ENCODE measurements at places on chromosomes 7 and 10.

DNA sequence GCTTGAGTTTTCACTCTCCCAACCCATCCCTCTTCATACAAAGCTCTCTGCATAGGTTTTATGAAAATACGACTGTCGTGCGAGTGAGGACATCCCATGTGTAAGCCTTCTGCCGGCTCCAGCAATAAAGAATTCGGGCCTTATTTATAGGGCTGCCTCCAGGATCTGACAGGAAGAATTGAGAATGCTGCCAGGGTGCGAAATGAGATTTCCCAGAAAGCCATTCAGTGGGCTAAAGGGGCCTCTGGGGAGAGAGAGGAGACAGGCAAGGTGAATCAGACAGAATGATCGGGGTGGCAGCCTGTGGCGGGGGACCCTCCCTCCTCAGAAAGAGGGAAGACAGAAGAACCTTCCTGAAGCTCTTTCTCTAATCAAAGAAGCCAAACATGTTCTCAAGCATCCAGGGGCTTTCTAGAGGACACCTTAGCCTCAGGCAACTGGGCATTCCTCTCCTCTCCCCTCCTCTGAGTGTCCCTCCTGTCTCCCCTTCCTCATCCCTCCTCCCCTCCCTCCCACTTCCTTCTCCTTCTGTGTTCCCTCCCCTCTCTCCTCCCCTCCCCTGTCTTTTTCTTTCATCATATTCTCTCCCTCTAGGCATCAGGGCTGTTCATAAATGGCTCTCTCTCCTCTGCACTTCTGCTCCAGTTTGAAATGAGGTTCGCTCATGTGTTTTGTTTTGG lies 410.9 kb downstream of the TYW1 start:
- DNase-seq, result no peak

GRCh38 chr10:25451401-25451800 lies 276.6 kb downstream of the GPR158 start:
- no peak for DNase-seq

DNA sequence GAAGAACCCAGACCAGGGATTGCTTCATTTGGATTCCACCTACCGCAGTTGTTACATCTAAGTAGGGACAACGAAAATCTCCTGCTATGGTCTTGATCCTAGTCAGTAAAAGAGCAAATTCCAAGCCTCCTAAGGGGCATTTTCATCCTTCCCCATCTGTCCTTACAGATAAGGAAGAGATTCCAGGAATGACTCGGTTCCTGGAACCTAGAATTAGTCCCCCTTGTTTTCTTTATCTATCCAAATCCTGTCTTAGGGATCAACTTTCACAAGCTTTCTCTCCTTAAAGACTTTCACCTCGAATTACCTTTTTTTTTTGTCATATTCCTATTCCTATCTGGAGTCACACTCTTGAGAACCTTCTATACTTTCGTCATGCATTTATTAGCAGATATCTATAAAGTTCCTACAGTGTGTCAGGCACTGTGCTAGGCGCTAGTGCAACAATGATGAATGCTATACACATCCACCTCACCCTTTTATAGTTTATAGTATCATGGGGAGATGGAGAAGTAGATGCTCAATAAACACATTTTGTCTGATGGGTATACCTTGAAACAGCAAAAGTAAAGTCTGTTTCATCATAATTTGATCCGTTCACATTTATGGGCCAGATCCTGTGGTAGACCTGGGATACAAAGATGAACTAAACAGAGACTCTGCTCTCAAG lies 39.2 kb downstream of the LAMB4 start:
- no peak for DNase-seq

DNA sequence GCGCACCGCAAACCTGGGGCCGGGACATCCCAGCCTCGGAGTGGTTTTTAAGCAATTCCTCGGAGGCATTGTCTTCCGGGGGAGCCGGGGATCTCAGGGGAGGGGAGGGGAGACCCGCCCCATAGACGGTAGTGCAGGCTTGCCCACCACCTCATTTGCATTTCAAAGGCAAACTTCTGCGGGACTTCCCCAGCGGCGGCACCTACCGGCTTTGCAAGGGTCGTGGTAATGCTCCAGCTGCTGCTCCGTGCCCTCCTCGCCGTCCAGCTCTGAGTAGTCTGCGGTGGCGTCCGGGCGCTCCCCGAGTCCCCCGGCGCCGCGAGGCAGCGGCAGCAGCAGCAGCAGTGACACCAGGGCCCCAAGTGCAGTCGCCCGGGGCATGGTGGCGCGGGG lies 425 bp downstream of the TLL2 start:
- DNase-seq, result peak; percentile 30

- DNase-seq, result no peak
Measured at GRCh38 chr7:105849122-105849855, 27.1 kb downstream of the ATXN7L1 start.

DNA sequence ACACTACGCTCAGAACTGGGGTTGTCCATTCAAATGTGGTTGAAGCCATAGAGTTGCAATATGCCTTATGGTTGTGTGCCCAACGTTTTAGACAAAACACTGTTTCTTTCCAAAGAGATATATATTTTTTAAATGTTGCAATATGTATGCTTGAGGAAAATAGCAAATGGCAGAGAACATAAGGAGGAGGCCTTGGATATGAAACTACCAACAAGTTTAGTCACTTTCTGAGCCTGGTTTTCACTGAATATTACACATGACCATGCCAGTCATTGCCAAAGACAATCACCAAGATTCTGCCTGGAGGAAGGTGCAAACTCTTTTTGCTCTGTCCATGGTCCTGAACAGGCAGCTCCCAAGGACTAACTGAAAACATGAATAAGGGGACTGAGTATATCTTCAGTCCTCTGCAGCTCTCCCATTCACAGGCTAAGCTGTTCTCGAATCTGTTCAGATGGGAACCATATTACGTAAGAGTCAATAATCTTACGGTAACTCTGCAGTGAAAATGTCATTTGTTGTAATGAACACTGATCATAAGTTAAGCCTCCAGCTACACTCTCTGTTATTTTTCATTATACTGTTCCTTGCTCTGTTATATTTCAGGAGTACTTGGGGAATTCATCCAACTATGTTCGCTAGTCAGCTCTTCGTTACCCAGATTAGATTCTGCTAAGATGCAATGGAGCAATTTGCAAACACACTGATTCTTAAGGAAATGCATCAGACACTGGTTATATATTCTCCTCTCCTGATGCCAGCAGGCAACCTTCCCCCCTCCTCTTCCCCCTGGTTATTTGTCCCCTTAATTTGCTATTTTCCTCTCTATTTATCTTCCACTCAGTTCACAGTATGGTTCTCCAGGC lies 90.7 kb upstream of the C1QL3 start:
- no peak for DNase-seq

DNA sequence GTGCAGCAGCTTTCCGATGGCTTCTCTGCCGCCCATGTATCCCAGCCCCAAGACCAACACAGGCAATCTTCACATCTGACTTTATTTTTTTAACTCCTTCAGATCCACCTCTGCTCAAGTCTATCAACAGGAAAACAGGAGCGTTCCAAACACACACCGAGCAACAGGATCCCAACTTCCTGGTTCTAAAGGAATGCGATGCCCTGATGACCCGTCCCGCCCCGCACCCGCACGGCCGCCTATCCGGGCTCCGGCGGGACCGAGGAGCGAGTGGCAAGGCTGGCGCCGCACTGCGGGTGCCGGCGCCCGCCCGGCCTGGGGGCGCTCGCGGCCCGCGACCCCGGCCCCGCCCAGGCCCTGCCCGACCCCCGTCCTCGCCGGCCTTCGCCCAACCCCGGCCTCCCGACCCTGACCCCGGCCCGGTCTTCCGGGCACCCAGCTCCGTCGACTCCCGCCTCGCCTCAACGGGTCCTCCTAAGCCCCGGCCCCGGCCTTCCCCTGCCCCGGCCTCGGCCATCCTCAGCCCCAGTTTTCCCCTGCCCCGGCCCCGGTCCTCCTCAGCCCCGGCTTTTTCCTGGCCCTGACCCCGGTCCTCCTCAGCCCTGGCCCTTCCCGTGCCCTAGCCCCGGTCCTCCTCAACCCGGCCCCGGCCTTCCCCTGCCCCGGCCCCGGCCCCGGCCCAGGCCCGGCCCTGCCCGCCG lies 730 bp downstream of the LARP4B start:
- DNase-seq, result no peak

- DNase-seq, result no peak
Measured at GRCh38 chr7:71015252-71015900, 116.6 kb upstream of the GALNT17 start.

- DNase-seq, result no peak
Measured at GRCh38 chr7:118311121-118311836, 86.8 kb downstream of the ANKRD7 start.

GRCh38 chr10:79416578-79417255 lies 28.7 kb downstream of the ZCCHC24 start:
- DNase-seq, result no peak

DNA sequence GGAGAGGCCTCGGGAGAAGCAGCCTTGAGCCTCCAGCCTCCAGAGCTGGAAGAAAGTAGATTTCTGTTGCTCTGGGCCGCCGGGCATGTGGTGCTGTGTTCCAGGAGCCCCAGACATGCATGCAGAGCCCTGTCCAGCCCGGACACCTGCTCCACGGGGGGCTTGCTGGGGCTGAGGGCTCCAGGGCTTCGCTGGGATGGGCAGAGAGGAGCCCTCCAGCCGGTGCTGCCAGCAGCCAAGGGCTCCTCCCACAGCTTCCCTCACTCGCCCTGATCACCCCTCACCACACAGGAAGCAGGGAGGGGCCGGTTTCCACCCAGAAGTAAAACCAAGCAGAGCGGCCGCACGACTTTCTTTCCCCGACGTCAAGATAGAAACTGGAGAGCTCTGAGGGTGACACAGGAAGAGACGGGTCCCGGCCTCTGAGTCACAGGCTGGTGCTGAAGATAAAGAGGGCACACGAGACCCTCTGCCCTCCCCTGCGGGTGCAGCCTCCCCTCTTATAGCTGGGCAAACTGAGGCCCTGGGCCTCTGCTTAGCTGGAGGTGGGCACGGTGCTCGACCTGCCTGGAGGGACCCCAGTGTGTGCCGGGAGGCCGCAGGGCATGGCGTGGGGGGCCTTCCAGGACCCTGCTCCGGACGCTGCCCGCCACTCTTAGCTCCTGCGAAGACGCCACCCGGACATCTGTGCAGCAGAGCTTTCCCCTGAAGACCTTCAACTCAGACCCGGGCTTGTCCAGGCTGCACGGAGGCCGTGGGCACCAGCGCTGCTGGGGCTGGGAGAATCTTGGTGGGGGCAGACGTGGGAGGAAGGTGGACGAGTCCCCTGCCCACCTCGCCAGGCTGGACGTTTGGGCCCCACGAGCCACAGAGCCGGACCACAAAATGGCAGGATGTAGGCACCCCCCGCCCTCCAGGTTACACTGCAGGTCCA lies 31.1 kb downstream of the ADAP1 start:
- no peak for DNase-seq

- DNase-seq, result peak; percentile 21
Measured at GRCh38 chr10:49379596-49380410, 16.1 kb downstream of the DRGX start.

DNA sequence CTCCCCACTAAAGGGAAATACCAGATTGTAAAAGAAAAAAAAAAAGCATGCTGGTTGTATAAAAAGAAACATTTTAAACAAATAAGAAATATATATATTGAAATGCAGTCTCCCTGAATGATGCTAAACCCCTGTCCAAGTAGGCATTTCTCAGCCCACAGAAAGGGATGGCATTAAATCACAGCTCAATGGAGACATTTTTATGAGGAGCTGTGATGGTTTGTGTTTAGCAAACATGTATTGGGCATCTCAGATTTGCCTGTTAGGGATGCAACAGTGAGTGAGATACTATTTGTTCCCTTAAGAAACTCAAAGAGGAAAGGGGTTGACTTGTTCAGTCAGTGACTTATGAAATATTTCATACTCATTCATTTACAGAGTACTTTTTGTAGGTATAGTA lies 51.5 kb downstream of the KAT6B start:
- DNase-seq, result no peak

DNA sequence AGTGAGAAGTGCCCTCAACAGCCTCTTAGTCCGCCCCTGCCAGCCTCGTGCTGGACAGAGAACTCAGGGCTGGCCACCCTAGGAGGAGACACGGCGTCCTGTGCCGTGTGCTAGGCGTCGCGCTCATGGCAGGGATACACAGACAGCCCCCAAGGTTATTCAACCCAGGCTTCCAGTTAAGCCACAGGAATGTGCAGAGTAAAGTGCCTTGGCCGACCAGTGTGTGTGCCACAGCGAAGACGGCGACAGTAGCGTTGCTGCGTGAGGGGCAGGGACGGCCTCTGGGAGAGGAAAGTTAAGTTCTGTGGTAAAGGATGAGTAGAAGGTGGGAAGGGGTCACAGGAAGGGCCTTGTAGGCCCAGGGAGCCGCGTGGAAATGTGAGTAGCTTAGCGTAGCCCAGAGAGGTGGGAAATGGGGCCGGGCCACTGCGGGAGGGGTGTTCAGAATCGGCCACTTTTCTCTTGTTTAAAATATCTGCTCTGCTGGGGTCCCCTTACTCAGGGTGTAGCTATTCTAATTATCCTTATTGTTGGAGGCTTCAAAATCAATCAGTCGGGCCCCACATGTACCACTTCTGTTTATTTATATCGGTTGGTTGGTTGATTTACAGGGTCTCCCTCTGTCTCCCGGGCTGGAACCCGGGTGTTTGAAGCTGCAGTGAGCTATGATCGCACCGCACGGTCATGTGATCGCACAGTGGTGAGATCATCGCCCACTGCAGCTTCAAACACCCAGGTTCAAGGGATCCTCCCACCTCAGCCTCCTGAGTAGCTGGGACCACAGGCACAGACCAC lies 24.5 kb downstream of the TMEM120A start:
- DNase-seq, result no peak

- no peak for DNase-seq
Measured at GRCh38 chr7:98641646-98642500, 24.8 kb downstream of the NPTX2 start.

GRCh38 chr10:75470901-75471300 lies 39.5 kb downstream of the LRMDA start:
- DNase-seq, result no peak

GRCh38 chr10:122441961-122442360 lies 12.5 kb upstream of the ARMS2 start:
- no peak for DNase-seq

GRCh38 chr10:6002809-6003510 lies 25.6 kb upstream of the IL15RA start:
- no peak for DNase-seq

- DNase-seq, result no peak
Measured at GRCh38 chr7:28613262-28613661, 200.9 kb downstream of the CREB5 start.

- no peak for DNase-seq
Measured at GRCh38 chr10:30559180-30559579, 70.4 kb downstream of the LYZL2 start.

DNA sequence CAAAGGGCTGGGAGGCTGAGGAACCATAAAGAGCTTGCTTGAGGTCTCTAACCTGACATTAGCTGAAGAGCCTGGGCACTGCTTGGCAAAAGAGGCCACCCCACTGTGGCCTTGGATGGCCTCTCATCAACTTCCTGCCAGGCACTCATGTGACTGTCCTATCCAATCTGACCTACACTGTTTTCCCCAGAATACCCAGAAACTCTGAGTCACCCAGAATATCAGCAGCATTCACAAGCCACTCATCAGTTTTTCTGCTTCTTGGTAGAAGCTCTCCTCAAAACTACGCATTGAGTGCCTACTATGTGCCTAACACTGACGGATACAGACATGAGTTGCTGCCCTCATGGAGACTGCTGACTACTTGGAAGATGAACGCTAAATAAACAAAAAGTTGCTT lies 4.1 kb upstream of the NT5C2 start:
- DNase-seq, result no peak

- no peak for DNase-seq
Measured at GRCh38 chr7:116177009-116177408, 33.3 kb upstream of the TES start.

Measured in NCI-H526 (cell line).